ENCODE measurements at places on chromosomes 3 and 15.
A peak's percentile ranks its signal among the peaks of the same experiment; 100 is the strongest.

DNA sequence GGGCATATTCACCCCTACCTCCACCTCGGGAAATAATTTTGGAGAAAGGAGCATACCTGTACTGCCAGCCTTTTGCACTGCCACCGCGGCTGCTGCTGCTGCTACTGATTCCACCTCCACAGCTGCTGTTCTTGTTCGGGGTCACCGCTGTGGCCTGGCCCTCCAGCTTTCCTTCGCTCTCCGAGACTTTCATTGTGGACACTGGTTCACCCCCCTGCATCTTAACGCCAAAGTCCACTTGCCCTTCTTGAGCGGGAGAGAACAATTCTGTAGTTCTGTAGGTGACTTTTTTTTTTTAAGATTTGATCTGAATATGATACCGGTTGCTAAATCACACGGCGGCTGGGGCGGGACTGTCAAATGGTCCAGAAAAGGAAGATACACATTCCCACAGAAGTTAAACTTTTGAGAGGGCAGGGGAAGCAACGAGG lies 701 bp downstream of the OSBPL11 start:
- DNase-seq: peak; percentile 19

DNA sequence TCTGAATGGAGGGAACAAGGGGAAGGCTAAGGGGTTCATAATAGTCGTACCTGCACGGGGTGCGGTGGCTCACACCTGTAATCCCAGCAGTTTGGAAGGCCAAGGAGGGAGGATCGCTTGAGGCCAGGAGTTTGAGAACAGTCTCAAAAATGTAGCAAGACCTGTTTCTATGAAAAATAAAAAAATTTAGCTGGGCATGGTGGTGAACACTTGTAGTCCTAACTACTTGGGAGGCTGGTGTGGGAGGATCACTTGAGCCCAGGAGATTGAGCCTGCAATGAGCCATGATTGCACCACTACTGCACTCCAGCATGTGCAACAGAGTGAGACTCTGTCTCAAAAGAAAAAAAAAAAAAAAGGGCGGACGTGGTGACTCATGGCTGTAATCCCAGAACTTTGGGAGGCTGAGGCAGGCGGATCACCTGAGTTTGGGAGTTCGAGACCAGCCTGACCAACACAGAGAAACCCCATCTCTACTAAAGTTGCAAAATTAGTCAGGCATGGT lies 17.9 kb upstream of the HDAC11 start:
- DNase-seq: no peak

GRCh38 chr3:106811376-106811775 lies 565.9 kb upstream of the CCDC54 start:
- no peak for DNase-seq

- DNase-seq: no peak
These were observed 14.6 kb upstream of the RASGRF1 start for GRCh38 chr15:79105141-79105540.

- no peak for DNase-seq
These were observed 120.9 kb downstream of the NEDD4 start for GRCh38 chr15:55872471-55872870.

DNA sequence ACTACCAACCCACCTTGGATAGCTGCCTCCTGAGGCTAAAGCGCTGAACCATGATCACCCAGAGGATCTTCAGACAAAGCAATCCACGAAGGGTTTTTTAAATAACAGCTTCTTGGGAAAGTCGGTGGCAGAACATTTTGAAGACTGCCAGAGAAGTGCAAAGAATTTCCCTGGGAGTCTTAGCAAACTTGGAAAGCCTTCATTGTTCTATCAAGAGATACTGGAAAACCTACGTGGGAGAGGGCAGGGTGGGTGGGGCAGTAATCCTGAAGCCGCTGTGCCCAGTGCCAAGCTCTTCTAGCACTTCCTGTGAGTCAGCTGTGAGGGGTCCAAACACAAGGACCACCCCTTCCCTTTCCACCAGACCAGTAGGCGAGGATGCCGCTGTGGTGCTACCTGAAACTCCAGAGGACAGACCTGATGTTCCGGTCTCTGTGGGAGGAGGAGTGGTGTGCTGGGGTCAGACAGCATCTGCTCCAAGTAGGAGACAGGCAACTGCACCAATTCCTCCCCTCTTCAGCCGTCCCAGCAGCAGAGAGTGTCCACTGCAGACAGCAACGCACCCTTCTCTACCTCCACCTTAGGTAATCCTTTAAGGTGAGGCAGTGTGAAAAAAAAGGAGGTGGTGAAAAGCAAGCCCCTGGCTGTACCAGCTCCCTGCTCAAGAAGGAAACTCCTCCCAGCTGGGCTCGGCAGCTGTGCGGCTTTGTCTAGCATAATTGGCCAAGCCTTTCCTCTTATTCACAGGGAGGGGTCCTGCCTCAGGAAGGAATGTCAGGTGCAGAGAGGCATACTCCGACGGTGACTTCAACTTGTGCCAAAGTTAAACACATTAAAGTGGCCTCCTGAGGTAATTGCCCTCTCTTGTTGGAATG lies 99.0 kb downstream of the TMCC1 start:
- DNase-seq: no peak

GRCh38 chr3:165835431-165835830 lies 1.8 kb downstream of the BCHE start:
- no peak for DNase-seq
